ENCODE measurements at places on chromosomes 12 and 14.

- no peak for DNase-seq
Observed at GRCh38 chr14:65833267-65833880, 420.8 kb downstream of the FUT8 start.

DNA sequence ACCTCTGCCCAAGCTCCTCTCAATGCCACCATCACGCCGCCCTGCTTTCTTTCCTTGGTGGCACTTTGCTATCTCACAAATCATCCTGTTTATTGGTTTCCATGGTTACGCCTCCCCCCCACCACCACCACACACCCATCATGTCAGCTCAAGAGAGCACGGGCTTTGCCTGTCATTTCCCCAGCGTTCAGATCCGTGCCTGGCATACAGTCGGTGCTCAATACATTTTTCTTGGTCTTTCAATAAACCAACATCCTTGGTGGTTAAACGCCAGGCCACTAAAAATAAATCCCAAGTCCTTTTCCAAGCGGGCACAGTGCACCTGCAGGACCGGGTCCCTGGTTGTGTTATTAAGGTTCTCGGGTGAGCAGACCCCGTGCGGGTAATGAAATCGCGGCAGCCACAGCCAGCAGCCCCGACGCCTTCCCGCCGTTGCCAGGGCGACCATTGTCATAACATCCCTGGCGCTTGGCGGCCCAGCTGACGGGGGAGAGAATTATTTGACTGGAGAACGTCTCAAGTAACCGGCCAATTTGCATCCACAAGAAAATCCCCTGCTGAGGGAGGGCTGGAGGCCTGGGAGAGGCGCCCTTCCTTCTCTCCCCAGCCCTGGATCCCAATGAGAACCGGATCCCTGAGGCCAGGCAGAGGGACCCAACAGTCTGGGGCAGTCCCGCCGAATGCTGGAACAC is 92.9 kb downstream of the KSR2 start:
- peak; percentile 93 for DNase-seq

GRCh38 chr14:49950275-49951228 is 57.7 kb downstream of the ARF6 start:
- no peak for DNase-seq

DNA sequence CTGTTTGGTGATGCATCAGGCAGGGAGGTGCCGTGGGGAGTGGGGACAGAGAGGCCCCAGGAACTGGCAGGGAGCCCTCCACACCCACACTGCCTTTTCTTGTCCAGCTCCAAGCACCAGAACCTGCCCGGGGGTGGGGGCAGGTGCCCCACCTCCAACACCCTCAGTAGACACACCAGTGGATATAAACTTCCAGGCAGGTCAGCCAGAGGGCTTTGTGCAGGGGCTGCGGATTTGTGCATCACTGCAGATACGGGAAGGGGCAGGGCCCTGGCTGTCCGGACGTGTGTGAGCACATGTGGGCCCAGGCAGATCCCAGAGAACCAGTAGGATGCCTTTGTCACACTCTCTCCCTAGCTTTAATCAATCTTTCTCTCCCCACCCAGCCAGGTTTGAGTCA is 1.3 kb upstream of the TGM1 start:
- DNase-seq = no peak

DNA sequence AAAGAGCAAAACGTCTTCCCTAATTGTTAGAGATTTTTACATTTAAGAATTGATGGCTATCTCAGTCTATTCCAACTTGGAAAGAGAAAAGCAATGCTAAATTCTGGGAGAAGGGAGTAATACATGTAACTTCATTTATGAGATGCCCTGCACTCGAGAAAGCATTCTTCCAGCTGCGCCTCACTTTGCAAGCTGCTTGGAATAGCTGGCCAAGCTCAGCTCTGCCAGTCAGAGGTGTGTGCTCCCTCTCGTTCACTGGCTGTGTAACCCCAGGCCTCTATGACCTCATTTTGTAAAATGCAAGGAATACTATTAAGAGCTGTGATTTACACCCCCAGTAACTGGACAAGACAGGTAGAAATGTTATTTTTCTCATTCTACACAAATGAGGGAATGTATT is 79.1 kb downstream of the OTX2 start:
- DNase-seq = no peak

- no peak for DNase-seq
Observed at GRCh38 chr12:91349476-91349875, 166.9 kb upstream of the DCN start.

DNA sequence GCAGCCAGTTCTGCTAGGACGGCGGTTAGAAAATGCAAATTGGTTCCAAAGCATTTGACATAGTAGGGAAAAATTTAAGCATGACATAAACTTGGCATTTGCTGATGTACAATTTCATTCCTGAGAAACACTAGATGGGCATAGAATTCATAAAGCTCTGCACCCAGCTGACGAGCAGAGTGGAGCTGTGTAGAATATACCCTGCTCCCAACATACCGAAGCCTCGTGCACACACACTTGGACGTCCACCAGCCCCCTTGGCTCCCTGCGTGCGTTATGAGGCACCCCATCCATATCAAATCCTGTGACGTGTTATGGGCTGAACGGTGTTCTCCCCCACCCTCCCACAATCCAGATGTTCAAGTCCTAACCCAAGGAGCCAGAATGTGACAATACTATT is 65.4 kb downstream of the CLMN start:
- no peak for DNase-seq

GRCh38 chr12:10672231-10672868 is 1.5 kb downstream of the STYK1 start:
- DNase-seq = no peak

GRCh38 chr14:64008016-64008415 is 155.2 kb downstream of the SYNE2 start:
- no peak for DNase-seq

- DNase-seq = no peak
Observed at GRCh38 chr14:27256805-27257204, 659.0 kb upstream of the NOVA1 start.

- DNase-seq = no peak
Observed at GRCh38 chr12:122020795-122021192, 890 bp upstream of the BCL7A start.

GRCh38 chr12:124524231-124524925 is 43.0 kb downstream of the NCOR2 start:
- DNase-seq = no peak

- DNase-seq = no peak
Observed at GRCh38 chr12:6202304-6202703, 2.1 kb downstream of the CD9 start.

- no peak for DNase-seq
Observed at GRCh38 chr14:103735815-103736545, 20.4 kb downstream of the ZFYVE21 start.

GRCh38 chr12:113135178-113136127 is at the start of gene RASAL1:
RASAL1 (minus strand) TSS chr12:113135761; CDS start chr12:113135462, 299 bp downstream.
- peak; percentile 89 for DNase-seq

- no peak for DNase-seq
Observed at GRCh38 chr14:103710771-103711377, 4.4 kb downstream of the XRCC3 start.

- DNase-seq = no peak
Observed at GRCh38 chr14:99936738-99937474, 128.3 kb upstream of the EVL start.

GRCh38 chr12:46373301-46374296 is 1.0 kb upstream of the SLC38A2 start:
- DNase-seq = peak; percentile 86

DNA sequence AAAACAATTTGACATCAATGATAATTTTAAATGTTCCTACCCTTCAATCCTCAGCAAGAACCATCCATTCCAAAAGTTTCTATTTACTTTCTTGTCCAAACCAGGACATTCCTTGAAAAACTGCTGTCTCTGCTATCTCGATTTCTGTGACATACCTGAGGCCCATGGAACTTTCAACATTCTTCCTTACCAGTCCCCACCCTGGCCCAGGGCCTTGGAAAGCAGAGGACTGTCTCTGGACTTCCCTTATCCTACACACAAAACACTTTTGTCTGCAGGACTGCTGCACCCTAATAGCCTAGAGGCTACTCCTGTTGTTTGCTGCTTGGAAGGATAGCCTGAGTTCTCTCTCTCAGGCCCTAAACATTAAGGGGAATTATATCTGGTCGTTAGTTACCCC is 151.8 kb upstream of the DHRS4 start:
- DNase-seq = no peak

- DNase-seq = no peak
Observed at GRCh38 chr12:98137278-98137677, 378.1 kb upstream of the TMPO start.

GRCh38 chr12:92486443-92487137 is 216.2 kb upstream of the PLEKHG7 start:
- DNase-seq = no peak

DNA sequence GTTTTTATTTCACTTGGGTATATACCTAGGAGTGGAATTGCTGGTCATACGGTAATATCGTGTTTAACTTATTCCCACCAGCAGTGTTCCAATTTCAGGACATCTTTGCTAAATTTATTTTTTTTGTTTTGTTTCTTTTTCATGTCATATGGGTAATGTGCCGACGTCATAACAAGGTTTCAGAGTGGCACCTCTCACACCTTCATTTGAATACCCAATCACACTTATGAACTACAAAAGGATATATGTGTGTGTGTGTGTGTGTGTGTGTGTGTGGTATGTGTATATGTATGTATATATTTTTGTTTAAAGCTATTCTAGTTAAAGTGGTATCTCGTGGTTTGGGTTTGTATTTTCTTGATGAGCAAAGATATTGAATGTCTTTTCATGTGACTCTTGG is 12.1 kb downstream of the TRAF3 start:
- DNase-seq = no peak

DNA sequence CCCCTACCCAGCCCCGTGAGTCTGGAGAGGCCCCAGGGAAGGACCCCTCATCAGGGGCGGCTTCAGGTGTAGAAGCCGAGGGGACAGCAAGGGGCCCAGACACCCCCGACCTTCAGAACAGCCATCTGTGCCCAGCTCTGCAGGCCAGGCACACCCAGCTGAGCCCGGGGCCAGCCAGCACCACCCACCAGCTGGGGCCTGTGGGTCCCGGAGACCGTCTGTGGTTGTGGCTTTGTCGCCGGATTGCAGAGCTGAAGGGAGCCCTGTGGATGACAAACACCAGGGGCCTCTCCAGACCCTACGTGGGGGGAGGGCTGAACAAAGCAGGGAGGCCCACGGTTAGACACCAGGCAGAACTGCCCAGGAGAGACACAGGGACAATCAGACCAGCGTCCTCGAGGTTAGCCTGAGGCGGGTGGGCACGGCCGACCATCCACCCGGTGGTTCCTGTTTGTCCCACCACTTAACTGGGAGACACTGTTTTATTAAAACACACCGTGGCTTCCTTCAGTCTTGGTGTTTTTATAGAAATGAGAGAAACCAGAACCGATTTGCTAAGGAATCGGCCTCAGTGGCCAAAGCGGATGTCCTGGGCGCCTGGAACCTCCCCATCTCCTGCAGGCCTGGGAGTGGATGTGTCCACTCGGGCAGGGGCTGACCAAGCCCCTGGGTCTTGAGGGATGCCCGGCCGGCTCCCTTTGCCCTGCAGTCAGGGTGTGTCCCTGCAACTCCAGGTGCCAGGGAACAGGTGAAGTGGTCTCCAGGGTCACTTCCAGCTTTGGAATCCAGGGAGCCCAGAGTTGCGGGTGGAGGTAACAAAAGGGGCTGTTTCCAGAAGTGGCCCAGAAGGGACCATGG is 10.0 kb downstream of the C14orf180 start:
- DNase-seq = no peak

- DNase-seq = no peak
Observed at GRCh38 chr14:74426202-74426582, at the start of gene SYNDIG1L. SYNDIG1L (minus strand) TSS chr14:74426210; CDS start chr14:74409744, 16,466 bp downstream.
